ENCODE measurements at places on chromosomes 2 and 18.

GRCh38 chr2:86123328-86123925 is 17.4 kb downstream of the PTCD3 start:
- DNase-seq, result no peak

GRCh38 chr2:72395096-72395495 is 247.4 kb upstream of the CYP26B1 start:
- DNase-seq, result no peak

- DNase-seq, result no peak
Observed at GRCh38 chr2:175855236-175855635, 146.8 kb downstream of the LNPK start.

DNA sequence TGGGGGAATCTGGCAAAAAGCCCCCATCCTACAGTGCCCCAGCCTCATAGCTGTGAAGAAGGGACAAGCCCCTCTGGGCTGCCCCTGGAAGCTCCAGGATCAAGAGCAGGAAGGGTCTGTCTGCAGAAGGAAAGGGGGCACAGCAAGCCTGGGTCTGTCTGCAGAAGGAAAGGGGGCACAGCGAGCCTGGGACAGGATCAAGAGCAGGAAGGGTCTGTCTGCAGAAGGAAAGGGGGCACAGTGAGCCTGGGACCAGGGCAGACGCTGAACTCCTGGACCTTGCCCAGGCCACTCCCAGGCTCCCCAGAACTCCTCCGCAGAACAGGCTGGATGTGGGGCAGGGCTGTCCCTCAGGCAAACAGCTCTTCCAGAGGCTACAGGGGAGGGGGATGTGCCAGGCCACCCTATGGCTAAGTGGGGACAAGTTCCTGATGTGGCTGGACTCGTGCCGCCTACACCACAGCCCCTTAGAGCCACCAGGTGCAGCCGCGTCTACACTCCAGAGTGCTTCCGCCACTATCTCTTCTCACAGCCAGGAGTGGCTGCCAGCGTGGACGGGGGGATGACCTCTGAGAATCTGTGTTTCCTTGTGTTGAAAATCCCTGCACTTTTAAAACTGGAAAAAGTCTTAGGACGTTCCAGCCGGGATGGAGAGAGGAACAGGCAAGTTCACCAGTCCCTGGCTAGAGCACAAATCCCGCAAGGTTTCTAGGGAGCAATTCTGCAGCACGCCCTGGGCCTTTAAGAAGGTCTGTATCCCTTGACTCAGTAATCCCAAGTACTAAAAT is 20.8 kb downstream of the KIF1A start:
- DNase-seq, result no peak

DNA sequence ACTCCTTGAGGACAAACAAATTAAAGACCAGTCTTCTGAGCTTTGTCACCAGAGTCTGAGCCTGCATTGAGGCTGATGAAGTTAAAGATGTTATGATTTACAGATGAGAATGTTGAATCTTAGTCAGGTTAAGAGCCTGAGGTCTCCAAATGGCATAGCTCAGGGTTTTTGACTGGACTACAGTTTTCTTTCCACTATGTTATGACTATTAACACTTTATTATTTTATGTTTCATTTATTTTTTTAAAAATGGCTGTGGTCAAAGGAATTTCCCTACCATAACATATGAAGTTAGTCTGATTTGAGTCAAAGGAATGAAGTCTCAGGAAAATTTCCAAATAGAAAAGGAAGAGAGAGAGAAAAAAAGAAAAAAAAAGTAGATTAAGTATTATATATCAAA is 39.7 kb upstream of the CWC22 start:
- no peak for DNase-seq

Measured in activated naive CD4-positive, alpha-beta T cell (primary cell).